ENCODE measurements at places on chromosomes 7 and 10.

DNA sequence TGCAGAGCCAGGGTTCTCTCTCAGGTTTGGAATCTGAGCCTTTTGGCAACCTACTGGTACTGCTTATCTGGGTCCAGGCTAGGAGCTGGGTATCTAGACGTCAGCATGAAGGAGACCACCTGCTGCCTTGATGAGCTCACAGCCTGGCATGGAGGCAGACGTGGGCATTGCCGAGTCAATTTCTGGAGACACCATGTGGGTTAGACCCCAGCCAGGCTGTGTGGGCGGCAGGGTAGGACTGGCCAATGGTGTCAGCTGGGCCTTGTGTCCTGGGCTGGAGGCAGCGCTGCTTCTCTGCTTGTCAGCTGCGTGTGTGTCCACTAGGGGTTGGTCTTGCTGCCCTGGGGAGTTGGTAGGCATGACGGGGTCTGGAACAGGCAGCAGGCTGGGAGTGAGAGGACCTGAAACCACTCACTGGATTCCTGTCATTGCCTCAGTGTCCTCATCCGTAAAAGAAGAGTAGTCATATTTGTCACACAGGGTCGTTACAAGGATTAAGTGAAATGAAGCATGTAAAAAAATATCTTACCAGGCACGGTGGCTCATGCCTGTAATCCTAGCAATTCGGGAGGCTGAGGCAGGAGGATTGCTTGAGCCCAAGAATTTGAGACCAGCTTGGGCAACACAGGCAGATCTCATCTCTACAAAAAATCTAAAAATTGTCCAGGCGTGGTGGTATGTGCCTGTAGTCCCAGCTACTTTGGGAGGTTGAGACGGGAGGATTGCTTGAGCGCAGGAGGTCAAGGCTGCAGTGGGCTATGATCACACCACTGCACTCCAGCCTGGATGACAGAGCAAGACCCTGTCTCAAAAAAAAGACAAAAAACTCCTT lies 31.7 kb upstream of the ANKRD2 start:
- DNase-seq = no peak

- no peak for DNase-seq
Observed at GRCh38 chr10:55174419-55174818, 373.4 kb upstream of the PCDH15 start.

DNA sequence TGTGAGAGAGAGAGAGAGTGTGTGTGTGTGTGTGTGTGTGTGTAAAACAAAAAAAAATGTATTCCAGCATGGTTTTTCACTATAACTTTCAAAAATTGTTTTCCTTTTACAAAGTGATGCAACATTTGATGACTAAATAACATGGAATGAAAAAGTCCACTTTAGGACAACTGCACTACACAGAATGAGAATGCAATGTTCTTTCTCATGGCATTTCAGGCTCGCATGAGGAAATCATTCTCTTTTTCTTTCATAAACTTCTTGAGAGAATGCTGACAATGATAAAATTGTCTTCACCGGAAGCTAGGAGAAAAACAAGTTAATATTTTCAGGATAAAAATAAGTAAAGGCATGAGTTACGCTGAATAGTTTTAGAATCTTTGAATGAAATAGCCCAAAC lies 53.7 kb downstream of the SLC16A12 start:
- no peak for DNase-seq

GRCh38 chr7:47074702-47075153 lies 507.2 kb downstream of the TNS3 start:
- DNase-seq = no peak

DNA sequence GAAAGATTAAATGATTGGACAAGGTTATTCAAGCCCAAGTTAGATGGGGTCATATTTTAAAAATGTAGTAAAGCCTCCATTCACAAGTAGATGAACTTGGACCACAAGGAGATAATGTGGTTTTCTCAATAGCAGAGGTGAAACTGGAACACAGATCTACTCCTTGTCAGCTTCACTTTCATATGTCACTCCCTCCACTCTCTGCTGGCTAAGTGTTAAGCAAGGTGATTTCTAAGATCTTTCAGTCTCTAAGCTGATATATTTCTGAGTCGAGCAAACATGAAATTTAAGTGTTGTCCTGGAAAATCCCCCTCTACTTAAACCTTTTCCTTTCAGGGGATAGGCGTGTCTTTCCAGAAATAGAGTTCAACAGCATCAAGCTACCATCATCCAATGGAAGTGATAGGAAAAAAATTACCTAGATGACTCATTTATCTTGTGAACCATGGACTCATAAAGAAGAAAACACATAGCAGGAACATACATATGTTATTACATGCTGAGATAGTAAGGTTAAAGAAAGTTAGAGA lies 275.0 kb downstream of the PTEN start:
- DNase-seq = no peak

DNA sequence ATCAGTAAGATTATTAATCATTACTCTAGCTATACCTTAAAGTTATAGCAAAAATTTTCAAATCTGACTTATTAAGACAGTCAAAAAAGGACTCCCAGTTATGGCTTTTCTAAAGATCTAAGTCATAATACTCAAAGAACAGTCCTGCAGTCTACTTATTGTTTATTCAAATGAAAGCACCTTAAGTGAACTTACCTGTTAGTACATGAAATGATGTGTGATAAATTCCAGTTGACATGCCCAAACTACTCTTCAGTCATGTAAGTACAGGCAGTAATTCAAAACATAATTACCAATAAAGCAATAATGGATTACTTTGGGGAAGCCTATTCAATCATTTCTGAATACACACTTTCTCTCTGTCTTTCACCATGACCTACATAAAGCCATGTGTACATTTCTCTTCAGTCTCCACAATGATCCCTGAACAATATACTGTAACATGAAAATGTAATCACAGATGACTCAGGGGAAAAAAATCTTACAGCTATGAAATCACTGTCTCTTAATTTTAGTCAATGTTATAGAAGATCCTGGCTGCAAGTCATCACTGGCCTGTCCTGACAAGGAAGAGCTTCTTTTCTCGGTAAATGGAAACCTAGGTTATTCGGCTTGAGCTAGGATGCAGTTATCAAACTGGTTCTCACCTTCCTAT lies 420.7 kb upstream of the LRRTM3 start:
- no peak for DNase-seq

DNA sequence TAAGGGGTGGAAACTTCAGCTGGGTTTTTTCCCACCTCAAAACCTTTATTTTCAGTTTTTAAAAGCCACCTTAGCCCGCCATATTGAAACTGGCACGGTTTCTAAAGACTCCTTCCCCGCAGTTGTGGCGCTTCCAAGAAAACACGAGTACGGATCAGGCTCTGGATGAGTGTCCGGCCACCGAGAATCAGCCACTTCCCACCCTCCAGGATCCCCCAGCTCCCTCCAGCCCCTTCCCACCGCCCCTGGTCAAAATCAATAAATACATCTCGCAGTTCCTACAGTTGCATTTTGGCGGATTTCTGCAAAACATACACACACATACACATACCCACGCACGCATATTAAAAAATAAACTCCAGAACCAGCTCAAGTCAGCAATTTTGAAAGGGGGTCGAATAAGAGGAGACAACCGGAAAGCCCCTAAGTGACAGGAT lies 1.1 kb downstream of the SFMBT2 start:
- no peak for DNase-seq

DNA sequence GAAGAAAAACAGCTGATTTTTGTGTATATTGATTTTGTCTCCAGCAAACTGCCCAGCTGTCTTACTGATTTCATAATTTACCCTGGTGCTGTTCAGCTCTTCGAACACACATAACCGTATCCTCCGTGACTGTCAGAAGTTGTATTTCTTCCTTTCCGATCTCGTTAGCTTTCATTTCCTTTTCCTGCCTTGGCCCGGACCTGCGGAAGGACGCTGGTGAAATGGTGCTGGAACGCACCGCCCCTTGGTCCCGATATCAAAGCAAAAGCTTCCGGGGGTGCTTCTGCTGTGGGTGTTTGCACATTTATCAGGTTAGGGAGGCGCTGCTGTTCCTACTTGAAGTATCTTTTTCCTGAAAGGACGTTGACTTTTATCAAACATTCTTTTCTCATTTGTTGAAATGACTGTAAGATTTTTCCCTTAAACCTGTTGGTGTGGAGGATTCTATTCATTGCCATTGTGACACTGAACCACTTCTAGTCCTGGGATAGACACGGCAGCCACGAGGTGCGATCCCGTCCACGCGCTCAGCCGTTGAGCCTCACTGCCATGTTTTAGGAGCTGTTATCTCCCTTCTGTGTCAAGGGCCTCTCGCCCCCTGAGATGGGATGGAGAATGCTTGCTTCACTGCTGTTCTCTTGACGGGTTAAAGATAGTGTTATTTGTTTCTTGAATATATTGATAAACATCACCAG lies 72.6 kb downstream of the FOXL3 start:
- DNase-seq = no peak

GRCh38 chr10:62707810-62708209 lies 96.7 kb upstream of the ADO start:
- no peak for DNase-seq

GRCh38 chr10:92801978-92802872 lies 46.1 kb upstream of the EXOC6 start:
- DNase-seq = no peak

DNA sequence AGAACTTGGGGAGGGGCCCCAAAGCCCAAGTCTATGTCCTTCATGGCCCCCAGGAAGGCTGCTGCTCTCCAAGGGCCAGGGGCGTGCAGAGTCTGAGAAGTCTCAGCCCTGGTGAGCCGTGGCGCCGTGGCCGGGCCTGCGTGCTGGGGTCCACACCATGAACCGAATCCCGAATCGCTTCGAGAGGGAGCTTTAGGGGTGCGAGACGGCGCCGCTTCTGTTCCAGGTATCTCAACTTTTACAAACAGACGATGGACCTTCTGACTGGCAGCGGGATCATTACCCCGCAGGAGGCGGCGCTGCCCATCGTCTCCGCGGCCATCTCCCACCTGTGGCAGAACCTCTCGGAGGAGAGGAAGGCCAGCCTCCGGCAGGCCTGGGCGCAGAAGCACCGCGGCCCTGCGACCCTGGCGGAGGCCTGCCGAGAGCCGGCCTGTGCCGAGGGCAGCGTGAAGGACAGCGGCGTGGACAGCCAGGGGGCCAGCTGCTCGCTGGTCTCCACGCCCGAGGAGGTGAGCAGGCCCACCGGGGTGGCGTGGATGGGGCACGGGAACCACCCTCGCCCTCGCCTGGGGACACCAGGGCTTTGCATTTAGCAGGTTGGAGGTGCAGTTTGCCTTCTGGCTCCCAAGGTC lies 12.7 kb downstream of the STRA8 start:
- no peak for DNase-seq

DNA sequence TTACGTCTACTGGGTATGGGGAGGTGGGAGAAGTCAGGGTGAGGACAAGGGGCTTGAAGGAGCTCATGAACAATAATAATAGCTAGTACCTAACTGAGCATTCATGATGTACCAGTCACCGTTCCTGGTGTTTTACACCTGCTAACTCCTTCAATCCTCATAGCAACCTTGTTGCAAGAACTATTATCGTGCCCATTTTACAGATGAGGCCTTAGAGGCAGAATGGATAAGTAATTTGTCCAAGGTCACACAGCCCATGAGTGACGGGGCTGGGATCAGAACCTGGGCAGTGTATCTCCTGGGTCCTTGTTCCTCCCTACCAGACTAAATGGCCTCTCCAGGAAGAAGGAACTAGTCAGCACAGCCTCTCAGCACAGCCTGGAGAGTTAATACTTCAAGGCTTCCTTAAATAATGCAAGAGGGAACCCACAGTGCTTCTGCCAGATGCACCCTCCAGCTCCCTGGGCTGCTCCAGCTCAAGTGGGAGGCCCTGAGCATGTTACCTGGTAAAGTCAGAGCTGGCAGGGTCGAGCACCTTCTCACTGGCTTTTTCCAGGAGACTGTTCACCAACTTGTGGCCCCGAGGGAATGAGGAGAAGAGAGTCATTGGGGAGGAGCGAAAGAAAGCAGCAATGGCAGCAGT lies 28.8 kb downstream of the RRP12 start:
- DNase-seq = no peak

GRCh38 chr10:113960617-113961181 lies 83.0 kb upstream of the ADRB1 start:
- peak; percentile 17 for DNase-seq

- DNase-seq = no peak
Observed at GRCh38 chr10:125878957-125879835, 1.9 kb downstream of the DHX32 start.

GRCh38 chr7:51229106-51229537 lies 87.5 kb downstream of the COBL start:
- no peak for DNase-seq

DNA sequence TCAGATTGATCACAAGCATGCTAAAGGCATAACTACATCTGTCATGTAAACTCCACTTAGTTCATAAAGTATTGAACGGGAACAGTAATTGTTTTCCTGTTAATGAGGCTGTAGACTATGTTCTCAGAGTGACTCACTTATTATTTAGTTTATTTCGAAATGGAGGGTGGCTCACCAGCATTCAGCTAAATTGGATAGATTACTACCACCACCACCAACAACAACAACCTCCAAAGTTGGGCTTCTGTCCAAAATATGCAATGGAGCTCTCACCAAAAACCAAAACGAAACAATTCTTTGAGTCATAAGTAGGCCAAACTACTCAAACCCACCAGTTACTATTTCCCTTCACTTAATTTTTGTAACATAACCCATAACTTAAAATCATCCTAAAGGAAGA lies 127.9 kb upstream of the NRBF2 start:
- DNase-seq = no peak

DNA sequence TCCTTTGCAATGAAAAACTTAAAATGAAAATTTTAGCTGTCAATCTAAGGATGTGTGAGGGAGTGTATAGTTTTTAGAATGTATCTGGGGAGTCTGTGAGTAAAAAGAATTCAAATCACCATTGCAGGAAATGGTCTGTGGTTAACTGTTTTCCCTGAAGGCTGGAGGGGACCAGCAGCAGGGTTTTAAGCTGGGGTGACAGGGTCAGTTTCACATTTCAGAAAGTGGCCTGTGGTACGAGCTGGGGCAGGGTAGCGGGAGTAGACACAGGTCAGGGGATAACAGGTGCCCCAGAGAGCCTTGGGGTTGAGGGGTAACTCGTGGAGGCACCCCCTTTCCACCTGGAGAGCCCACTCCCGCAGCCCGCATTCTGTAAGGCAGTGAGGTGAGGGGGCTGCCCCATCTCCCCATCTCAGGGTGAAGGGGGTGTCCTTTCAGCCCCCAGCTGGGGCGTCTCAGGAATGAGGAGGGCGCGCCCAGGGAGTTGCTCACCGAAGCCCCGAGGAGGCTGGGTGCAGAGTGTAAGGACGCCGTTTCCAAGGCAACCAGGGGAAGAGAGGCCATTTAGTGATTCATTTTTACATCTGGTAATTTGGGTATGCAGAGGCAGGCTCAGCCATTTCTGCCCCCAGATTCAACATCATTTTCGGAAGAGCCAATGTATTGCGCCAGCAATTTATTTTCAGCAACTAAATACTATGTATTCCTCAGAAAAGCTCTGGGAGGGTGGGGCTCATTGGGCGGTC lies 168.9 kb downstream of the SLIT1 start:
- no peak for DNase-seq

GRCh38 chr7:24725554-24726241 lies 31.6 kb downstream of the GSDME start:
- DNase-seq = no peak
